CD4-positive, alpha-beta T cell treated with Interleukin-15 for 1 hour (primary cell): ENCODE measurements at places on chromosomes 5 and 9.

GRCh38 chr5:158560170-158560569 is 539.5 kb downstream of the EBF1 start:
- DNase-seq = peak; percentile 20

DNA sequence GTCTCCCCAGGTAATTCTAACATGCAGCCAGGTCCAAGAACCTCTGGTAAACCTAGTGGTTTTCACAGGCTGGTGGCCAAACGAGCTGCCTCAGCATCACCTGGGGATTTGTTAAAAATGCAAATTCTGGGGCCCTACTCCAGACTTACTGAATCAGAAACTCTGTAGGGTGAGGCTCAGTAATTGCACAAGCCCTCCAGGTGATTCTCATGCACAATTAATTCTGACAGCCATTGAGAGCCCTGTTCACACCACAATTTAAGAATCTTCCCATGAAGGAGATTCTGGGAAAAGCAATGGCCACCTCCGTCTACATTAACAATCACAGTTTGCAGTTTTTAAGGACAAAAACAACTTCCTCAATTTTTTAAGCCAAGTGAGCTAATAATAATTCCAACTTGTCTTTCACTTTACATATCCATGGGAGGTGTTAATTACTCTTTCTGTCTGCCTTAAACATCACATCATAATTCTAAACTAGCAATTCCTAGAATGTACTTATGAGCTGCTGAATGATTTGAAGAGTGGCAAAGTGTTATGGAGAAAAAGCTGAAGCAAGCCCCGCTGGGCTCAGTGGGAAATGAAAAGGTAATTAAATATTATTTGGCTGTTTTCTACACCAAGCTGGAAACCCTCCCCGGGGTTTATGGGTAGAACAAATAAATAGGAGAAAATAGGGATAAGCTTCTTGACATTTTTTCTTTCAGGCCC is 70.0 kb downstream of the GLDC start:
- DNase-seq = no peak

DNA sequence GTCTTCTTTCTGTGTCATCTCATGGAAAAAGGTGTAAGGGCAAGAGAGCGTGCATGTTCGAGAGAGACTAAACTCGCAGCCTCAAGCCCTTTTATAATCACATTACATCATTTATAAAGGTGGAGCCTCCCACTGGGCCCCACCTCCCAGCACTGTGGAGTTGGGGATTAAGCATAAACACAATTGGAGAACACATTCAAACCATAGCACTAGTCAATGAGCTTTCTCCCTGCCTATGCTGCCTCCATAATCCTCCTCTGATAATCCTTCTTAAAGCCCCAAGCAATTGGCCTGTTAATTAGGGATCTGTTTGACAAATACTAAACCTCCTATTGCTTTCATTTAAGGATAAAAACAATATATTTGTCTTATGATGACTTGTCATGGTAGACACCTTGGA is 99.6 kb downstream of the NMUR2 start:
- DNase-seq = no peak

DNA sequence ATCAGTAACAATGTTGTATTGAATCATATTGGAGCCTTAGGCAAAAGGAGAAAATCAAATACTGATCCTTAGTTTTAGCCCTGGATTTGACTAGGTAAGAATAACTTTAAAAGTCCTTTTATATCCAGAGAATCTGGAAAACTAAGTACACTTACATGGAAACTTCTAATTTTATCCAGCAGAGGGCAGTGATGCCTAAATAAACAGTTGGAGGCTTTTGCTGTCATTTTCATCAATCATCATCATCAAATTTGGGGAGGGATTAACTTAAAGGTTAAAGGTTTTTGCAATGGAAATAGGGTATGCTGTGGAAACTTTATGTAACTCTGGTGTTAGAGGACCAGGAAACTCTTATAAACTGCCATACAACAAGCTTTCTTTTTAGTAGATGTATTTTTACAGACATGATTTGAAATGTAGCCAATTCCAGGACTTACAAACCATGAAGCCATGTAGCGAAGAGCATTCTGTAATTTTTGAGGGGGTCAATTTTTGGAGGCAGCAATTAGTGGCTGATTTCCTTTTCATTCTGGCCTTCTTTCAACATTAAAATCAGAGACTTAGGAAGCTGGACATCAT is 112.7 kb downstream of the OSTF1 start:
- DNase-seq = no peak

DNA sequence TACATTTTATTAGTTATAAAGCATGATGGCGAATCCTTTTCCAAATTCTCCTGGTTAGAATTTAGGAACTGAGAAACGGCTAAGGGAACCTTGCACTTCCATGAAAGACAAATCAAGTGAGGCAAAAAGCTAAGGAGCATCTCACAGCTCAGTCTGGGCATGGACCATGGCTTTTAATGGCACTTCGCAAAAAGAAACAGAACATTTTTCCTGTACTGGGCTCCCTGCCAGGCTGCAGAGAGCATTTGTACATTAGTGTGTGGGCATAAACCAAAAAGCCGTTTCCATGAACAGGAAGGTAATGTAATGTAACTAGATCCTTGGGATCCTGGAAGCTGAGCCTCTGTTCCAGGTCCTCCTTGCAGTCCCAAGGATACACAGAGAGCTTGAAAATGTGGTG is 354.2 kb downstream of the MRPS30 start:
- no peak for DNase-seq

GRCh38 chr5:75611311-75612225 is at the start of gene ANKDD1B:
Gene ANKDD1B (plus strand): TSS chr5:75611453. CDS start chr5:75611635, 182 bp downstream.
- DNase-seq = no peak

GRCh38 chr5:1060535-1060981 is 51.3 kb downstream of the SLC12A7 start:
- no peak for DNase-seq

DNA sequence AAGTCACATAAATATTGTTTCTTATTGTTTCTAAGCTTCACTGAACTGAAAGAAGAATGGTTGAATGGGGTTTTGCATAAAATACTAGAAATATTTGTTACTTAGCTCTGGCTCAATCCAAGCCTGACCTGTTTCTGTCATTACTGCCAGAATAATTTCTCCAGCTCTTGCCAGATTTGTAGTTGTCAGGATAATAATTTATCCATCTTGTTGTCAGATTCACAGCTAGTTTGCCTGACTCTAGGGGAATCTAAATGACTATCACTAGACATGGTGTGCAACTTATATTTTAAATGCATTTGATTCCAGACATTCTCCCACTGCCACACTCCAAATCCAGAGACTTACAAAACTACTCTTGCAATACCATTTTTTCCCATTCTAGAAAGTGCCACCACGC is 422.7 kb downstream of the ZSWIM6 start:
- no peak for DNase-seq

DNA sequence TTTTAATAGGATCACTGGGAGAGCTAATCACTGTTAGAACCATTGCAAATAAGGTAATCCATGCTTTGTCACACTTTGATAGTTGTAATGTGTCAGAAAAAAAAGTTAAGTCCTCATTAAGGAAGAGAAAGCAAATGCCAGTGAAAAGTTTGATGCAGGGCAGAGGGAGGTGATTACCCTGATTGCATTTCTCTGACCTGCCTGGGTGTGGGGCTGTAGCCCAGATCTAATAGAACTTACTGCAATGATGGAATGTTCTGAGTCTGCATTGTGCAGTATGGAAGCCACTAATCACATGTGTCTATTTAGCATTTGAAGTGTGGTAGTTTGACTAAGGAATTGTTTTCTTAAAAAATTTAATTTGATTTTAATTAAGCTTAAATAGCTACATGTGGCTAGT is 202.7 kb downstream of the ATP10B start:
- no peak for DNase-seq

DNA sequence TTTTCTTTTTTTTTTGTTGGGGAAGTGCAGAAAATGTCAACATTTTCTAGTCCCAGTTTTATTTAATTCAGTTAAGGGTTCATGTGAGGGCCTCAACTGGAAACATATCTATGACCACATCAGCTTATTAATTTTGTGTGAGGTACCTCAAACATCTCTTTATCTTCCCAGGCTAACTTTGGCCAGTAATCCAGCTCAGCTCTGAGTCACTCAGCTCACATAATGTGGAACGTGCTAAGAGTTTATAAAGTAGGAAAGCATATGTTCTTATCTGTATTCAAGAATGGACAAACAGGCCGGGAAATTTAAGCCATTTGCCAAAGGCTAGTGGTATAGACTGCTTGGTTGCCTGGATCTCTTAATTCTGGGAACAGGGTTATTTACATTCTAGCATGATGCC is 118.4 kb downstream of the INSYN2B start:
- DNase-seq = no peak

DNA sequence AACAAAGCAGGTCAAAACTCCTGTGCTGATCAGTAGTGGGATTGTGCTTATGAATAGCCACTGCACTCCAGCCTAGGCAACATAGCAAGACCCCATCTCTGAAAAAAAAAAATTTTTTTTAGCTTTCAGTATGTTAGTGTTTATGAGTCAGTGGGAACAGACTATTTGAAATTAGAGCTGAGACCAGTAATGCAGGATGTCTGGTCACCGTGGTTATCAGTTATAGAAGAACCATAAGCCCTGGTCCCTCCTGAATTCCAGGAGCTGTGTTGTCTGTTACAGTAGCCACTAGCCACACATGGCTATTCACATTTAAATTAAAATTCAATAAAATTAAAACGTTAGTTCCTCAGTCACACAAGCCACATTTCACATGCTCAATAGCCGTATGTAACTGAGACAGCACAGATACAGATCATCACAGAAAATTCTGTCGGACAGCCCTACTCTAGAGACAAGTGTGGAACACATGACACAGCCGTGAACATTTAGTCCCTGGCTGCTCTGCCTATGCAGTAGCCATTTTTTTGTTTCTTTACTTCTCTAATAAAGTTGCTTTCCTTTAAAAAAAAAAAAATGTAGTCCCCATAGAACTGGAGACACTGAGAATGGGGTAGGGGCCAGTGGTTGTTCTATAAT is 96.1 kb upstream of the SAP30L start:
- no peak for DNase-seq

DNA sequence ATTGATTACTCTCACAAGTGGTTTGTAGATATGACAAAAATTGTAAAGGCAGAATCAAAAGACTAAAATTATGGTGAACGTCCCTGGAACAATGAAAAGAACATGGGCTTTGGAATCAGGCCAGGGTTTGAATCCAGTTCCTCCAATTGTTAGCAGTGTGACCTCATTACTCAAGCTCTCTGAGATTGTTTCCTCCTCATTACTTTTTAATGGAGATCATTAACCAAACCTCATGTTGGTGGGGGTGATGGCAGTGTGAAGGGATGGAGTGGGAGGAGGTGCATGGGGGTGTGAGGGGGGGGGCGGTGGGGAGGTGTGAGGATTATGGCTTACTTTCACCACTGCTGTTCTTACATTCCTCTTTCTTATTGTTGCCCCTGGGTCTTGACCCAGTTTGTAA is 44.1 kb upstream of the FOXE1 start:
- DNase-seq = no peak

GRCh38 chr5:123718238-123718637 is 206.3 kb downstream of the CSNK1G3 start:
- DNase-seq = no peak

- DNase-seq = no peak
These were observed 226.8 kb upstream of the ATP10B start for GRCh38 chr5:161078793-161079192.

- DNase-seq = peak; percentile 16
These were observed 4.8 kb upstream of the ENTPD8 start for GRCh38 chr9:137445930-137446431.

GRCh38 chr5:103569313-103570060 is 6.9 kb upstream of the NUDT12 start:
- DNase-seq = no peak

GRCh38 chr9:91905991-91906469 is 44.0 kb downstream of the ROR2 start:
- DNase-seq = peak; percentile 27

- no peak for DNase-seq
These were observed 245.4 kb downstream of the RAB3C start for GRCh38 chr5:58828258-58828657.

GRCh38 chr9:105043370-105043936 is 115.5 kb upstream of the ABCA1 start:
- DNase-seq = no peak

- no peak for DNase-seq
These were observed 212.0 kb upstream of the KIF2A start for GRCh38 chr5:62093976-62094375.

GRCh38 chr5:171736976-171737891 is 48.4 kb upstream of the SMIM23 start:
- no peak for DNase-seq

- DNase-seq = no peak
These were observed 20.4 kb upstream of the UBLCP1 start for GRCh38 chr5:159242656-159243055.

DNA sequence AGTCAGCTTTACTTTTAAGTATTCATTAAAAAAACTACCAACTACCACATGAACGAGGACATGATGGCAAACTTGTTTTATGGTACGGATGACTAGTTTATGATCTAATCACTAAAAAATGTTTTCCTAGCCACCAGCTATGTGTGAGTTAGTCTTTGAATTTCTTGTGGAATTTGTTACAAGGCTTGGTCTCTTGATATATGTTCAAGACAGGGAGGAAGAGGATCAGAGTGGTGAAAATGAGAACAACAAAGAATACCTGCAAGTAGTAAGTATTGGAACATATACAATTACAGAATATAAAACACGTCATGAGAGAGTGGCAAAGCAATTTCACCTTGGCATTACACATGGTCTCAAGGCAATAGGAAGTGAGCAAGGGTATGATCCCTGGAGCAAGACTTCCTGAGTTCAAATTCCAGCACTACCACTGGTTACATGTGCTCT is 548.6 kb upstream of the TLE4 start:
- no peak for DNase-seq

GRCh38 chr9:129575818-129576217 is 45.1 kb downstream of the C9orf50 start:
- DNase-seq = no peak
